ENCODE measurements at places on chromosomes 2 and 18.

- no peak for DNase-seq
Observed at GRCh38 chr2:235859651-235860050, 308.5 kb downstream of the GBX2 start.

GRCh38 chr2:215020283-215020682, 118.1 kb downstream of the ABCA12 start:
- no peak for DNase-seq

- no peak for DNase-seq
Observed at GRCh38 chr2:112680666-112681101, 34.9 kb downstream of the SLC20A1 start.

DNA sequence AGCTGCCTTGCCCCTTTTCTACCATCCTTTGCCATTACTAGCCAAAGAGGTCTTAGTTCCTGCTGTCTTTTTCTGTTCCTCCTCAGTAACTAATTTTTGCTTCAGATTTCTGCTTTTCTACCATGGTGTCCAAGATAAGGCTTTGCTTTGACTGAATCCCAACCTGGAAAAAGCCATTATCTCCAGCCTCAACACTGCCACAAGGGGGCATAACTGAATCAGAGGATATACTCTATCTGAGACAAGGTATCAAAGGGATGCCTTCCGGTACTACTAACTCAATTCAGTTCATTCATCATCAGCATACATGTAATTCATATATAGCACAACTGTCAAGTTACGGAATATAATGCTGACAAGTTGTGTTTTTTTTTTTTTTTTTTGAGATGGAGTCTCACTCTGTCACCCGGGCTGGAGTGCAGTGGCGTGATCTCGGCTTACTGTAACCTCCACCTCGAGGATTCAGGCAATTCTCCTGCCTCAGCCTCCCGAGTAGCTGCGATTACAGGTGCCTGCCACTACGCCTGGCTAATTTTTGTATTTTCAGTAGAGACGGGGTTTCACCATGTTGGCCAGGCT, 11.4 kb downstream of the OSGEPL1 start:
- peak; percentile 12 for DNase-seq

Data from H54 (cell line).